ENCODE measurements at places on chromosomes 5 and 9.

DNA sequence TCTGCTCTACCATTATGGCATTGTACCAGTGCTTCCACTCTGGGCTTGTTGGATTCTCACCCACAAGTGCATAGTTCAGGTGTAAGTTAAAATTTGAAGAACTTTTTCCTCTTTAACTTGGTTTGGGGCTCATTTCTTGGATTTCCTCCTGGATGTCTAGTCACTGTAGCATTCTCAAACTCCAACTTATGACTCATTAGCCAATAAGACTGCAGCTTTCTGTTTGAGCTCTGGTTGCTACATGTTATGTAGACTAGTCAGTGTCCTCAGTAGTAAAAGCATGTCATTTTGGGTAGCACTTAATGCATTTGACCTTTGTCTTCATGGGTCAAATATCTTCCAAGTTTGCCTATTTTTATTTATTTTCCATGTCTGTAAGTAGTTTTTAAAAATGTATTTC is 790.8 kb downstream of the BRINP1 start:
- peak; percentile 31 for DNase-seq

GRCh38 chr5:128904805-128905567 is 60.3 kb upstream of the SLC27A6 start:
- DNase-seq = no peak

- no peak for DNase-seq
Measured at GRCh38 chr9:119366909-119367682, 2.1 kb downstream of the BRINP1 start.

DNA sequence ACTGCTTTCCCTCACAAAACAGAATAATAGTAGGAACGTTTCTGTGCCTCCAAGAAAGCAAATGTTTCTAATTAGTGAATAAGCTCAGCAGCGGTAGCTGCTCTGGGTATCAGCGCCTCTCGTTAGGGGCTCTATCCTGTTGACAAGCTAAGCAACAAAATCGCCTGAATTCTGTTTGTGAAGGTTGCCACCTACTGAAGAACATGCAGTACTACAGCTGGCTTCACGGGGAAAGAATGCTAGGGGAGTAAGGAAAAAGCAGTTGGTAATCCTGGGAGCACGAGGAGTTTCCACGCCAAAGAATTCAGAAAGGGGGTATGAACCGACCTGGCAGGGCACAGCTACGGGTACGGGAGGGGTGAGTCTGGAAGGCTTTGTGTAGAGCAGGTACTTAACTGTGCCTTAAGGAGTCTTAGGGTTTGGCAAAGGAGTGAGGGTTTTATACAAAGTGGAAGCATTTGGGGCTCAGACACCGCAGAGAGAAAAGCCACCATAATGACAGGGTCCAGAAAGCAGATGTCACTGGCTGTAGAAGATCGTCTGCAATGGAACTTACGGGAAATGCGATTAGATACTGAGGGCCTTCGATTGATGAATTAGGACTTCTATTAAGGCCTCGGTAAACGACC is 171.7 kb downstream of the TTC39B start:
- DNase-seq = no peak

DNA sequence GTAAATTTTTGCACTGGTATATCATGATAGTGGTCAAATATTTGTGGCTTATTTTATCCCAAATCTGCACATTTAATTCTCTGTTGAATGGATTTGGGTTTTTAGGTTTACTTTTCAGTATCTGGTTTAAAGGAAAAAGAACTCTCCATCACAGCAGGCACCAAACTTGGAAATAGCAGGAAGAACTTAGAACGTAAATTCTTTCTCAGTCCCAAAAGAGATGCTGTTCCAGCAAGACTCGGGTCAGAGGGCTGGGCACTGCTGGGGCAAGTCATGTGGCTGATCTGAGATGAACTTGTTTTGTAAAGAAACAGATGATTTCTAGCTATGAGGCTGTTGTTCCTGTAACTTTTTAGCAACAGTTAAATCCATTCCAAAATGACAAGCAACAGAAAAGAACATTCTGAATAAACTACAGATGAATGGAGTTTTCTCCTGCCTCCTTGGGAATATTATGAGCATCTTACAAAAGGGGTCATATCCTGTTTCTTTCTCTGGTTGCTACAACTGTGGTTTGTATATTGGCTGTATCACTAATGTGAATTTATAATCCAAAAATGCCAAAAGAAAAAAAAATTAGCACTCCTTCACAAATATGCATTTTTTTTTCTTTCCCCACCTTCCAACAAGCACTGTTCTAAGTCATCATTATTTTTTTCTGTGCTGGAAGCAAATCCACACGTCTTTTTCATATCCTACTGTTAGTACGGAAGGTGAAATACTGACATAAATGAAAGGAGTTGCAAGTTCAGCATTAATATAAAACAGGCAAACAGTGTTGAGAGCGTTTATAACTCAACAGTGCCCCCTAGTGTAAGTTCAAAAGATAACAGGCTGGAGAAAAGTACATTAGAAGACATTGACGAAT is 31.1 kb downstream of the OR2K2 start:
- DNase-seq = peak; percentile 35

- DNase-seq = no peak
Measured at GRCh38 chr5:51377151-51378060, 5.8 kb upstream of the ISL1 start.

DNA sequence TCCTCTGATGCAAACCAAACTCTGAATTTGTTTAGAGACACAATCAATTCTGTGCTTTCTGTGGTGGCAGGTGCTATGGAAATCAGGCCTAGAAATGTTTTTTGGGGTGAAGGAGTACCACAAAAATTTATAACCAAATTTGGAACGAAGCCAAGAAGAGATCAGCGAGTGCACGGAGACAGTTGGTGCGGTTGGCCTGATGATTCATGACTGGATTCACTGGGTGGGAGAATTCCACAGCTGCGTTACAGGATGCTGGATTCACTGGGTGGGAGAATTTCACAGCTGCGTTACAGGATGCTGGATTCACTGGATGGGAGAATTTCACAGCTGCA is 135.6 kb upstream of the IRX4 start:
- no peak for DNase-seq

- DNase-seq = no peak
Measured at GRCh38 chr5:38032149-38032548, 192.3 kb upstream of the GDNF start.

- DNase-seq = no peak
Measured at GRCh38 chr9:121943463-121943862, 149.6 kb downstream of the TTLL11 start.

DNA sequence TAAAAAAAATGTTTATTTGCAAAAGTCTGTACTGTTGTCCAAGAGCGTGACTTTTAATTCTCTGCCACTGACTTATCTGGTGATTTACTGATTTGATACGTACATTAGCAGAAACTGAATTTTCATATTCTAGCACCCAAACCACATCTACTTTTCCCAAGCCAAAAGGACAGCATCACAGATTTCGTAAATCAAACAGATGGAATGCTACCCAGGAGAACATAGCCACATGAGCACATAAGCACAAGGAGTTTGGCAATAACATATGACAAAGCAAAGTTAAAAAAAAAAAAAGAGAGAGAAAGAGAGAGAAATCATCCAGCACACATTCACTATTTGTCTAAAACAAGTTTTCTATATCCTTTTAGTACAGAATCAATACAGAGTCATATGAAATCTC is 83.7 kb downstream of the HINT1 start:
- no peak for DNase-seq

GRCh38 chr5:13939638-13940037 is 4.8 kb downstream of the DNAH5 start:
- no peak for DNase-seq

- peak; percentile 26 for DNase-seq
Measured at GRCh38 chr9:3434594-3434993, 91.2 kb downstream of the RFX3 start.

DNA sequence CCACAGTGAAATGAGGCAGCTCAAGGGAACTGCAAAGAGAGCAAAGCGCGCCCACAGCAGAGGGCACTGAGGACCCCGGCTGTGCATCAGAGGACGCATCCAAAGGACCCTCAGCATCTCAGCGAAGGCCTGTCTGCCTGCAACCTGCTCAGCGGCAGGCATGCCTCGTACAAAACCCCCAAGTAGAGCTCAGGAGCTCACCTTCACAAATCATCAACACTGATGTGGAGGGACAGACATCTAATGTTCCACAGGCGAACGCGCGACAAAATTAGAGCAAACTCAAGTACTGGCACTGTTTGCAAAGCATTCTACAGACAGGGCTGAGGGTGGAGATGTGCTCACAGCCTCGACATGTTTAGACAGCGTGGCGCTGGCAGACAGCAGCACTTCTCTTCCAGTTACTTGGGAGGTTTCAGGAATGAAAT is 81.0 kb downstream of the DCP2 start:
- no peak for DNase-seq

DNA sequence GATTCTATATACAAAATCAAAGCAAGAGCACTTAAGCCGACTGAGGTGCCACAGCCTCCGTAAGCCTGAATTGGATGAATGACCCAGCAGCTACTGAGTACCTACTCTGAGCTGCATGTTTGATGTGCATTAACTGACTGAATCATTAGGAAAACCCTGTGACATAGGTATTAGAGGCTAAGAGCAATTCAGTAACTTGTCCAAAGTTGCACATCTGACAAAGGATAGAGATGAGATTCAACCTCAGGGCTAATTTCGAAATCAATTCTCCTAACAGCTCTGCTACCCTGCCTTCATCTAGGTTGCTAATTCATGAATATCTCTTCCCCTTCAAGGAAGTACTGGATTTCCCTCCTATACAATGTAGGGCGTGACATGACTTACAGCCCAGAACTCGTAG is 89.1 kb upstream of the GLIS3 start:
- DNase-seq = no peak

GRCh38 chr9:135588371-135588770 is 26.8 kb downstream of the PAEP start:
- DNase-seq = no peak

DNA sequence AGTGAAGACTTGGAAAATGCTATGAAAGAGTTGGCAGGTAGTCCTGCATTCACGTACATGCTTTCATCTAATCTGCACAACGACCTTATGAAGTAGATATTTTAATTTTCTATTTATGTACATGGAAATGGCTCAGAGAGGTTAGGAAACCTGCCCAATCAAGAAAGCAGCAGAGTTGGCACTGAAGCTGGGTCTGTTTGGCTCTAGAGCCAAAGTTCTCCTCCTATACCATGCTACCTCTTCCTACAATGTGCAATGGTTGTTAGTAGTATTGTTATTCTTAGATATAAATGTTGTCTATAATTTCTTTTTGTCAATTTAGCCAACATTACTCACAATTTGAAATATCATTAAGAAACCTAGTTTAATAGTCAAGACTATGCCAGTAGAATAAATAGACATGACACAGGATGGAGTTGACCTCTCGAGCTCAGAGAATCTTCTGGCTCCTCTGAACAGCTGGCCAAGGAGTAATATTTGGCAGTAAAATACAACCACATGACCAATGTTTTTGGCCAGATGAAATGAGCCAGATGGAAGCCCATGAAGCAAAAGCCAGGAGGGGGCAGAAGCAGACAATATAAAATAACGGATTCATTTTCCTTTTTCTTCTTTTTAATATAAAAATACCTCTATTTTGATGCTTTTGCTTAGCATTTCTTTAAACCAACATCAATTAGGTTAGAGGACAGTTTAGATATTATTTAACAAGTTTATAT is 542.3 kb downstream of the PDE4D start:
- DNase-seq = no peak

DNA sequence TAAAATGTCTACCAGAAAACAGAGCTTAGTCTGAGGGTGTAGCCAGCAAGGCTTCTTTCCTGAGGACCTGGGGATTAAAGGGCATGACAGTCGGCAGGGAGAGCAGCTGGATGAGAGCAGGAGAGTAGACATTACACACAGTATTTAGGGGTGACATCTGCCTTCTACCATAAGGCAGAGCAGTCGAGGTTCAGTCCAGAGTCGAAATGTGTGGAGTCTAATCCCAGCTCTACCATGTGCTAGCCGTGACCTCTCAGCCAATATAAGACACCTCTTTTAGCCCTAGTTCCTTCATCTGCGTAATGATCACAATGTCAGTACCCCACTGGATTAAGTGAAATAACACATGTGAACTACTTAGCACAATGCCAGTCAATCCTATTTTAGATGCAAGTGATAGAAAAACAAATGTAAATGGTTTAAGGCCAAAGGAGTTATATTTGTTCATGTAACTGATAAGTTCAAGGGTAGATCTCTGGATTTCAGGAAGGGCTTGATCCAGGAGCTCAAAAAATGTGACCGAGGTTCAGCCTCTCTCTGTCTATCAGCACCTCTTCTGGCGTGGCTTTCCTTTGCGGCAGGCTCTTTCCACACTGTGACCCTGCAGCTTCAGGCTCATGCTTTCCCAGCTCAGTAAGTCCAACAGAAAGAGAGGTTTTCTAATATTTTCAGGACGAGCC is 16.2 kb upstream of the CPLX2 start:
- DNase-seq = no peak

GRCh38 chr5:104363567-104363966 is 801.0 kb upstream of the NUDT12 start:
- no peak for DNase-seq

GRCh38 chr5:128213340-128213739 is 129.8 kb downstream of the SLC12A2 start:
- no peak for DNase-seq
